Endodermal cell (in vitro differentiated cells): ENCODE measurements at places on chromosomes 5 and 9.

DNA sequence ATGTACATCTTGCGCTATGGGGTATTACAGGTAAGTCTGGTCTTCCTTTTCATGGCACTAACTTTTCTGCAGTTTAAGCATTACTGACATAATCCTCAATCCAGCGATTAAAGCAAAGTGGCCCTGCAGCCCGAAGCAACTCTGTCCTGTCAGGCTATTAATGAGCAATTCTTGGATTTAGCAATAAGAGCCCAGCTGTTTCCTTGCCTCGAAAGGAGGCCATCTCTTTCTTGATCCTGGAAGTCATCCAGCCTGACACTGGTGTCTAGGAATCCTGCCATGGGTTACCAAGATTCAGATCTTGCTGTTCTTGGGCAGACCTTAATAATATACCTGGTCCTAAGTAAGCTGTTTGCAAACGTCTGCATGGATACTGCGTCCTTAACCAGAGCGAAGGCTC, 102.0 kb downstream of the RFK start:
- no peak for DNase-seq

GRCh38 chr9:36896296-36896695, 137.8 kb downstream of the PAX5 start:
- no peak for DNase-seq

- no peak for DNase-seq
Measured at GRCh38 chr9:97981846-97982682, 1.1 kb upstream of the ANP32B start.

DNA sequence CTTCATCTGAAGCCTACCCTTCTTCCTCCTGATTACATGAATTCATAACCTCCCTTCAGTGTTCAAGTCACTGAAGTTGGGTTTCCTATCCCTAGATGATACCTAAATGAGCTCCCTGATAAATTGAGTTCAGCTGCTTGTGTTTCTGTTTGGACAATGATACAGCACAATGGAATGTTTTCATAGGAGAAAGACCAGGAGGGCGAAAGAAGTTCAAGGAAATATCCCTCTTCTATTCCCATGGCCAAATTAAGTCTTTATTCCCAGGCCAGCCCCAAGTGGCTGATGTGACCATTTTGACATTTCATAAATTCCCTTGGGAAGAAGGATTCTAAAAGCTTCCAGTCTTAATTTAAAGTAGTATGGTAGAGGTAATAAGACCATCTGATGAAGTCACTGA, 555.8 kb upstream of the CLINT1 start:
- no peak for DNase-seq

DNA sequence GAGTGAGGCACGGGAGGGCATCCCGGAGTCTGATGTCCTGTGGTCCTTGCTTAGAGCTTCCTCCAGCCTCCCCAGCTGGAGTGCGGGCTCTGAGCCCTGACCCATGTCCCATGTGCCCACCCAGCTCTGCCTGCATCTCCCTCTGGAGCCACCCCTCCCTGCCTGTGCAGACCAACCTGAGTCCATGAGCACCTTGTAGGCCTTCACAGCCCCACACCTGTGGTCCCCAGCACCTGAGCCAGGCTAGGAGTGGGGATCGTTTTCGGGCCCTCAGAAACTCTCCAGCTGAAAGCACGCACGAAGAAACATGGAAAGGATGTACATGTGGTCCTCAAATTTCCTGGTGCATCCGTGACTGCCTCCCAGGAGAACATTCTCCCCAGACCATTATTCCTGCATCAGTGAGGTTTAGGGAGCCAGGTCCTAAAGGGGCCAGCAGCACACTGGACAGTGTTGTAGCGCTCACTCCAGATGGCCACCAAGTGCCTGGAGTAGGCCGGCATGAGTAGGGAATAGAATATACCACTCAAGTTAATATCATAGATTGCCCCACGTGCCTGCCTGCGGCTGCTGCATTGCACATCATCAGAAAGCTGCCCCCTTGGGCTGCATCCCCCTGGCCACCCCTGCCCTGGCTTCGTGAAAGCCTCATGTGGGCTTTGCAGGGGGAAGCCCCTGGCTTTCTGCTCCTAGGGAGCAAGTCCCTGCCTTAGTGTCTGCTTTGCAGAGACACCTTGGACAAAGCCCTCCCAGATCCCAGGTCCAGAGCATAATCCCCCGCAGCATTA, 80.6 kb downstream of the WNK2 start:
- no peak for DNase-seq

GRCh38 chr9:38286357-38286756, 106.1 kb upstream of the ALDH1B1 start:
- DNase-seq: no peak

- no peak for DNase-seq
Measured at GRCh38 chr9:95556521-95556920, 39.8 kb upstream of the PTCH1 start.

- DNase-seq: peak; percentile 74
Measured at GRCh38 chr9:95450171-95451064, 66.4 kb downstream of the PTCH1 start.

- DNase-seq: no peak
Measured at GRCh38 chr5:96331210-96331609, 101.8 kb downstream of the PCSK1 start.

DNA sequence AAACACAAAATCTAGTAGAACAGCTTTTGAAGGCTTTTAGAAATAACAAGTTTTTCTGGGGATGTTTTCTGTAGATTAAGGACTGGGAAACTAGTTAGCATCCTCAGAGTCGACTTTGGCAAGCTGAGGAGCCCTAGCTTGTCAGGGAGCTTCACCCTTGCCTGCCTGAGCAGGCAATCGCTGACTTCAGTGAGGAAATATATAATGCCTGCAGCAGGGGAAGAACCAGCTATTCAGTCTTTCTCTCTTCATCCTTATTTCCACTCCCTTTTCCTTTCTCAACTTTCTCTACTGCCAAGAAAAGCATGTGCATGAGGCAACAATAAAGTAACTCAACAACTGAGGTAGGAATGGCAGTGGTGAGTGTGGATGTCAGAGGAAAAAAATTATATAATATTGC, 54.7 kb downstream of the PLK2 start:
- no peak for DNase-seq

- DNase-seq: no peak
Measured at GRCh38 chr9:27954858-27955257, 381.6 kb upstream of the C9orf72 start.

GRCh38 chr9:74025402-74025925, 471.7 kb upstream of the RORB start:
- DNase-seq: no peak

DNA sequence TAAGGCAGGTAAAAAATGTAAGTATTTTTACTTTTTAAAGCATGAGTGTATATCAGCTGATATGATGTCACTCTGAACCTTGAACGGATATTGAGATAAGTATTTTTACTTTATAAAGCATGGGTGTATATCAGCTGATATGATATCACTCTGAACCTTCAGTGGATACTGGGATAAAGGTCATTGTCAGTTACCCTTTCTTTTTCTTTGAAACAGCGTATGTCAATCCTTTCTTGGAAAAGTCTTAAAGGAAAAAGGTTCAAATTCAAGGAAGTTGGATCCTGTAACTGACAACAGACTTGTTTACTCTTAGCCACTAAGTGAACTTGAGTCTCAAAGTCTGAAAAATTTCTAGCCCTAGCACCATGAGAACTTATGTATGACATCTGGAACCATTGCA, 61.7 kb upstream of the IFNK start:
- DNase-seq: no peak

DNA sequence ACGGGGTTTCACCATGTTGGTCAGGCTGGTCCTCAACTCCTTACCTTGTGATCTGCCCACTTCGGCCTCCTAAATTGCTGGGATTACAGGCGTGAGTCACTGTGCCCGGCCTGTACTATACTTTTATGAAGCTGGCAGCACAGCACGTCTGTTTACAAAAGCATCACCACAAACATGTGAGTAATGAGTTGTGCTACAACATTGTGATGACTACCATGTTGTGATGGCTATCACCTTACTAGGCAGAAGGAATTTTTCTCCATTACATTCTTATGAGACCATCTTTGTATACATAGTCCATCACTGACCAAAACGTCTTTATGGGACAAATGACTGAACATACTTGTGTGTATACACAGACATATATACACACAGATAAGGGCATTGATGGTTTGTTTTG, 1019.0 kb downstream of the CDH18 start:
- no peak for DNase-seq

- peak; percentile 3 for DNase-seq
Measured at GRCh38 chr5:169011451-169011850, 289.5 kb downstream of the SLIT3 start.
